Fibroblast of skin of left biceps (primary cell): ENCODE measurements at places on chromosomes 12 and 14.
A peak's percentile ranks its signal among the peaks of the same experiment; 100 is the strongest.

DNA sequence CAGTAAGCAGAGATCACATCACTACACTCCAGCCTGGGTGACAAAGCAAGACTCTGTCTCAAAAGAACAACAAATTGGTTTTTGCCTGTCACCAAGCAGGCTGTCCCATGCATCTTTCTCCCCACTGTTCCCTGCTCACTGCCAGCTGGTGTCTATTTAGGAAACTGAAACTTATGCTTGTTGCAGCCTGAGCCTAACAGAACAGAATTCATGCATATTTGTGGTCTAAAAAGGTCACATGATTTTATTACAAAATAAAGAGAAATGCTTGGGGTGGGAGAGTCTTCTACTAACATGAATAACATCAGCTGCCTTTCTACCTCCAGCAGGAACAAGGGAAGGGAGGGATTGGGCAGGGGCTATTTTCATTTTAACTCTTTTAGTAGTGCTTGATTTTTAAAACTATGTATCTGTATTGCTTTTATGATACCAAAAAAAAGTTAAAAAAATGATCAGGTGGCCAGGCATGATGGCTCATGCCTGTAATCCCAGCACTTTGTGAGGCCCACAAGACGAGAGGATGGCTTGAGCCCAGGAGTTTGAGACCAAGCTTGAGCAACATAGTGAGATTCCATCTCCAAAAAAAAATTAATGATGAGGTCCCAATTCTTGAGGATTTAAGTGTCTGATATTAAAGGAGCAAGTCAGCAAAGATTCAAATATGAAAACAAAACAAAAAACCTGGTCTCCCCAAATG, 923 bp downstream of the STAT2 start:
- DNase-seq = peak; percentile 55

DNA sequence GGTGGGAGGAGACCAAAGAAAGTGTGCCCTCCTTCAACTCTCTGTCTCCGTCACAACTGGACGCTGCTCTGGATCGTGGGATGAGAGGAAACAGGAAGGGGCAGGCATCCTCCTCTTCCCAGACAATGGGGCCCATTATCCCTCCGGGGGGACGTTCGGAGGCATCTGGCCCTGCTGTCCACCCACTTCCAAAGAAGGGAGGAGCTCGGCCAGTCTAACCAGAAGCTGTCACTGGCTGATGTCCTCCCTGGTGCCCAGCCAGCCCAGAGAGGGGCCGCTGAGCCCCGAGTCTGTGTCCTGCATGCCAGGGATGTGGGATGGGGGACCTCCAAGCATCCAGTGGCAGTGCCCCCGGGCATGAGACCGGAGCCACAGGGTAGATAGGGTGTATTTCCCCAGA, 39.8 kb upstream of the MEG3 start:
- no peak for DNase-seq

DNA sequence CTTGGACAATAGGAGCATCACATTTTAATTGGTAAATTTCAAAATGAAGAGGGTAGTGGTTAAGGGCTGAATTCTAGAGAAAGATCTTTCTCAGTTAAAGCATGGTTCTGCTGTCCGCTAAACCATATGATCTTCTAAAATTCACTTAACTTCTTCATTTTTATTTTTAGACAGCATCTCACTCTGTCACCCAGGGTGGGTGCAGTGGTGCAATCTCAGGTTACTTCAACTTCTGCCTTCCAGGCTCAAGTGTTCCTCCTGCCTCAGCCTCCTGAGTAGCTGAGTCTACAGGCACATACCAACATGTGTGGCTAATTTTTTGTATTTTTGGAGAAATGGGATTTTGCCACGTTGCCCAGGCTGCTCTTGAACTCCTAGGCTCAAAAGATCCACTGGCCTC, 226.7 kb upstream of the ABCD2 start:
- DNase-seq = no peak

DNA sequence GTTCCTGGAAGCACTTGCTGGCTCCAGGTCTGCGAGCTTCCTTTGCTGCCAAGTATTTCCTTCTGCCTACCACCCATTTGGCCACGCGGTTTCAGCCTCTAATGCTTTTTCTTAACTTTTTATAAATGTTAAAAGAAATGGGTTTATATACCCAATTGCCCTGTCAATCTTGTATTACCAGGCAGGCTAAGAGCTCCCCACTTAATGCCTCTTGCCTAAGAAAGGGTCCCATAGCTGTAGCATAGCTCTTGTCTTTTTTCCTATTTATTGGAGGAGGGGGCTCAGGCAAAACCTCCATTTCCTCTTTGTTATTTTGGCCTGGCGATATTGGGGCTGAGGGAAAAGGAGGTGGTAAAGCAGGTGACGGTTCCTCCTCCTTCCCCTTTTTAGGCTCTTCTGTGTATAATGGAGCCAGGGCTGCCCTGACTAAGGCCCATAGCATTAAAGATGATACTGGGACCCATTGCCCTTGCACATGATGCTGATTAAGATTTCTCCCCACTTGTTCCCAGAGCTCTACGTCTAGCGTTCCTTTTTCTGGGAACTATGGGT, 21.6 kb upstream of the BLTP3B start:
- no peak for DNase-seq

DNA sequence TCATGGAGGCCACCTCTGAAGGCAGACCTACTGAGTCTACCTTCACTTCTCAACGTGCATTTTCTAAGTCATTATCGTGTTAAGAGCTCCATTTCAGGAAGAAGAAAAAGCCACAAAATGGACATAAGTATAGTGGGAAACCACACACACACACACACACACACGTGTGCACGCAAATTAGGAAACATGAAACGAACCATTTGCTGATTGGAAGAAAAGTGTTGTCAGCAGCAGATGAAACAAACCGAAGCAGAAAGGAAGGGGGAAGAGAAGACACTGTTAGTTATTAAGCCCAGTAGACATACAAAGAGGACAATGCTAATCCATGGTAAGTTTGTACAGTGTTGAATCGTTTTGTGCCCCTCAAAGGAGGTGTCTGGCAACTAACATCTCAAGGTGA, 9.9 kb upstream of the VPS33A start:
- no peak for DNase-seq

- DNase-seq = no peak
These were observed 154.3 kb downstream of the TSPAN9 start for GRCh38 chr12:3231399-3231876.

GRCh38 chr12:70686299-70686698, 49.1 kb upstream of the PTPRB start:
- DNase-seq = no peak

DNA sequence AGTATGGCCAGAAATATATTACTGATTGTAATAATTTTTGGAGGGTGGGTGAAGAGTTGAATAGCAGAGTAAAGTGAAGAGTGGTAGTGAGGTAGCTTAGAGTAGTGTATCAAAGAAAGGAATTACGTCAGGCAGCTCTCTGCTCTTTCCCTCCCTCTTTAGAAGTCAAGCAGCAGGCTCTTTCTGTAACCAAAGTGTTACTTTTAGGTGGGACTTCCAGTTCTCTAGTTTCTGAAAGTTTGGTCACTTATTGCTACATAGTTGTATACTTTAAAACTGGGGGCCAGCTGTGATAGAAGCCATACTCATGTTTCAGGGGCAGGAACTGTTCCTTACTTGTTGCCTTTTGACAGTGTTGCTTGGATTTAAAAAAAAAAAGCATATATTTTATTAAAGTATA, 30.6 kb downstream of the ATF7IP start:
- DNase-seq = no peak

GRCh38 chr12:59619461-59620240, 23.8 kb downstream of the SLC16A7 start:
- no peak for DNase-seq

- DNase-seq = no peak
These were observed 55.9 kb upstream of the MED13L start for GRCh38 chr12:116333402-116333801.

GRCh38 chr12:107319533-107320032, 226.2 kb upstream of the CRY1 start:
- DNase-seq = no peak

DNA sequence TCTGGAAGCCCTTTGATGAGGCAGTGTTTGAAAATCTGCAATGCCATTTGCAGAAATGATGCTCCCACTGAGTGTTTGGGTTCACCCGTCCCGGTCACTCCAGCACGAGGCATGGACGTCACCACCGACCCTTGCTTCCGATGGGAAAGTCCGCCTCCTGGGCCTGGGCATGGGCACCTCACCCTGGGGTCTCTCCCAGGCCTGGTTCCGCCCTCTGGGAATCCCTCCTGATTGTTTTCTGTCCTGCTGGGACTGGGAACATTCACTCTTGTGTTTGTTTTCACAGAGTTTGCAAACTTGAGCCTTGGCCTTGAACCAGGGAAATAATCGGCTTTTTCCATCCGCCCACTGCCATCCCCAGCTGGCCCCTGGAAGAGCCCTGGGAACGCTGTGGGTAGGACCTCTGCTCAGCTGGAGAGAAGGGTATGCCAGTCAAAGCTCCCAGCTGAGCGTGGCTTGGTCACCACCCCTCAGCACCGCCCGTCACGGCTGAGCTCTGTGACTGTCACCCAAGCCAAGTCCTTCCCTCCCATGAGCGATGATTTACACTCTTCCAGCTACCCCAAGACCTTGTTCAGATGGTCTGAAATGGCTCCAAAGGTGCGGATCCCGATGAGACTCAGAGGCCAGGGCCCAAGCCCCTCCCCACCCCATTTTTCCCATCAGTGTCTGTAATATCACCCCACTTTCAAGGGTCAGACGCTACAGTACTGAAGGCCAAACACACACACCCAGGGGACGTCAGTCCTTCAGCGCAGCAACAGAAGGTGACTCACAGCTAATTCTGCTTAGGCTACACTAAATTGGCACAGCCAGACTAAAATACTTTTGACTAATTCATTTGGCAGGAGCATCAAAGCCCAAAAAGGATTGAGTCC, 34.1 kb upstream of the FZD10 start:
- DNase-seq = no peak

GRCh38 chr12:44626883-44627282, 249.2 kb downstream of the NELL2 start:
- DNase-seq = no peak

GRCh38 chr14:103889313-103890051, 38.8 kb upstream of the TDRD9 start:
- DNase-seq = no peak

- no peak for DNase-seq
These were observed 283.0 kb upstream of the RTL1 start for GRCh38 chr14:101186544-101186943.

DNA sequence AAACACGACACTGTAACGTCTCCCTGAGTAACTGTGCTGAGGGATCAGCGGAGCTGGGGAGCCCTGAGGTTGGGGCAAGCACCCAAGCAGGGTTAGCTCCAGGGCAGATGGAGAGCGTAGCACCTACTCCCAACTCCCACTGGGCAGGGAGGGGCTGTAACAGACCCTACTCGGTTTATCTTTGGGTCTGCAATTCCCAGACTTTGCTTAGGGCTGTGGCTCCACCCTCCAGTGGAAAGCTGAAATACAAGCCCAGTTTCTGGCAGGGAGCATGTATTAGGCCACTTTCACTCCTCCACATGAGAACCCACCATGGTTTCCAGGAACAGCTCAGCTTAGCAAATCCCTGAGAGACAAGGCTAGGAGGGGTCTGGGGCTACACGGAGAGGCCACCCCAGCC, 17.3 kb upstream of the TC2N start:
- no peak for DNase-seq

DNA sequence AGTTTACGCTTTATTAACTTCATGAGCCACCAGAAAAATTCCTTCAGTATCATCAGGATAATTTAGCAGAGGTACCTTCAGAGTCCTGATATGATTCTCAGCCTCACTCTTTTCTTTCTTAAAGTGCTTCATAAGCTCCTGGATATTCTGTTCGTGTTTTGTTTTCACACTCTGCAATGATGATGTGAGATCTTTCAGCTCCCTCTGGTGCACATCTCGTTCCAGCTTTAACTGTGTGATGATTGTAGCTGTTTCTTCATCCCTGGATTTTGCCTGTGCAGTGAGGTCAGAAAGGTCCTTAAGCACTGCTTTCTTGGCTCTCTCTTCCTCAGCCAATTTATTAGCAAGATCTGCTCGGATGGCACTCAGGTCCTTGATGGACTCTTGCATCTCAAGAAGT, 156.7 kb downstream of the CEP128 start:
- DNase-seq = no peak

GRCh38 chr12:128970110-128970509, 116.8 kb downstream of the GLT1D1 start:
- DNase-seq = no peak

- no peak for DNase-seq
These were observed 146.8 kb upstream of the LRIG3 start for GRCh38 chr12:59067083-59067482.

DNA sequence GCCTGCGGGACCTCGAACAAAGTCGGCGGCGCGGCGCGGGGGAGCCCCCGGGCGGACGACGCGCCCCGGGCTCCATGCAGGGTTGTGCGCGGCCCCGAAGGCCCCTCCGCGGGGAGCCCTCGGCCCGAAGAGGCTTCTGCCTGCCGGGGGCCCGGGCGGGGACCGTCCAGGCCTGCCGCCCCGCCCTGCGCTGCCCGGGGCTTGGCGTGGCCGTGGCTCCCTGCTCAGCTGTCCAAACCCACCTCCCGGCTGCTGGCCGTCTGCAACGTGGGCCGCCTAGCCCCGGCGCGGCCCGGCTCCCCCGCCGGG, 670 bp downstream of the DYRK2 start:
- no peak for DNase-seq

GRCh38 chr14:74495356-74495755, 1.8 kb downstream of the ISCA2 start:
- DNase-seq = no peak

DNA sequence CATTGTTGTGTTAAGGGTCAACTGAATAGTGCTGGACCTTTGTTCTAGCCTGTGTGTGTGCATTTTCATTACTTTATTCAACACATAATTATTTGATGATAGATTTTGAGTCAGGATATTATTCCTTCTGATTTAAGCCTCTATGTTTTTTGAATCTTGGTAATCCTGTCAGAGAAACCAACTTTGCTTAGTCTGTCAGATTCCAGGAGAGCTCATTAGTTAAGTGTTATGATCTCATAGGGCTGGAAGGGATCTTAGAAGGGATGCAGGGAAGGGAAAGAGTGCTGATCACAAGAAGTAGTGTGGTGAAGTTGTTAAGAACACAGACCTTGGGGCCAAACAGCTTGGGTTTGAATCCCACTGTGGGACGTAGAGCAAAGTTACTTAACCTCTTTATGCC, 52.9 kb downstream of the SCN8A start:
- no peak for DNase-seq

DNA sequence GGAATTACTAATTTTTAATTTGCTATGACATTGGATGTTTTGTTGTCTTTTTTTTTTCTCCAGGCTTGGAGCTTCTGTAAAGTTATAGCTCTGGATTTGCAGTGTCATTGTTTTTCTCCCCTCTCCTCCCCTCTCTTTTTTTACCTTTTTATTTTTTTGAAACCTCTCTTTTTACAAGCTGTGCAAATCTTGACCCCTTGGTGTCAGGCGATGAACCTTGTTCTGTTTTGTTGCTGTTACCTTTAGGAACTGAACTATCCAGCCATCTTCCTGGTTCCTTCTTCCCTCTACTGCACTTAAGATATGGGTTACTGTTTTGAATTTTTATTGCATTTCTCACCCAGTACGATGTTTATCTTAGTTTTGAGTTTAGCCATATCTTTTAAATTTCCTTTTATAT, 13.7 kb downstream of the KTN1 start:
- DNase-seq = no peak

GRCh38 chr14:64611358-64612020, 61.7 kb downstream of the PPP1R36 start:
- no peak for DNase-seq

GRCh38 chr12:64749461-64750200, 9.6 kb downstream of the GNS start:
- no peak for DNase-seq

GRCh38 chr14:32934881-32935633, 3.6 kb upstream of the NPAS3 start:
- no peak for DNase-seq

GRCh38 chr14:67446371-67447032, 34.5 kb upstream of the PLEK2 start:
- no peak for DNase-seq
